ENCODE measurements at places on chromosomes 4 and X.

GRCh38 chr4:1705732-1706131 lies 6.4 kb downstream of the SLBP start:
- DNase-seq = no peak

- no peak for DNase-seq
Measured at GRCh38 chr4:6999172-7000086, 43.7 kb upstream of the TADA2B start.

- no peak for DNase-seq
Measured at GRCh38 chr4:86380181-86380724, 20.4 kb upstream of the MAPK10 start.

DNA sequence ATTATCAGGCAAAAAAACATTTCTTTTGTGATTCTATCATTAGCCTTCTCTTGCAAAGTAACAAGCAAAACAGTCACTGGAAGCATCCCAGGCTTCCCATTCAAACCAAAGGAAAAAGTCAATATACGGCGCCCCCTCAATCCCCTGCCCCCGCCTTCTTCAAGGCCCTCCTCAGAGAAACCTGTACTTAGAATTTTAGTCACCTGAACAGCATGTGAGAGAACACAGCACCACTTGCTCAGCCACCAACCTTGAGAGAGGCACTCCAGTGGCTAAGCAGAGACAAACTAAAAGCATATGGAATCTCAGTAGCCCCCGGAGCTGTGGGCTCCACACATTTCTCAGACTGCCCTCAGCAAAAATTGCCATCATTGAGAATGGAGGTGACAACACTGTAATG lies 25.2 kb downstream of the LEF1 start:
- DNase-seq = no peak

DNA sequence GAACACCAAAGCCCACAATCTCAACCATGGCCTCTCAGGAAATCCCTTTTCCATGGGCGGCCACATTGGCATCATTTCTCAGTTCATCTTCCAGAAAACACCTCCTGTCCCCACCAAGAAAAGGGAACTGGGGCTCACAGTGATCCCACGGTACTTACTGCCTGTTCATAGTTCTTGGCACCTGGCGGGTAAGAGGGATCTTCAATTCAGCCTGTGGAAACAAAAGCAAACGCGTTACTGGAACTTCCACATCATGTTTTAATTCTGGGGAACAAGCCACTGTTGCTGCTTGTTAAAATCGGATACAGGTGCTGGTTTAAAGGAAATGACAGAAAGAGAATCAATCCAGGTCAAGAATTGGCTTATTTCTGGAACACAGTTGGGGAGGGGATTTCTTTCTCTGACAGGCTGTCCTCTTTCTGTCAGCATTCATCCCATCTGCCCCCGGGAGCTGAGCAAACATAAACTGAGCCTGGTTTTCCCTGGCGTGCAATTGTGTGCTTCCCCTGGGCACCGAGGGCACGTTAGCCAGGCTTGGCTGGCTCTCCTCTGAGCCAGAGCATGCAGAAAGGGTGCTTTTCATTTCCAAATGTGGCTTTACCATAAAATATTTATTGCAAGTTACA lies 16.8 kb downstream of the CLNK start:
- no peak for DNase-seq

DNA sequence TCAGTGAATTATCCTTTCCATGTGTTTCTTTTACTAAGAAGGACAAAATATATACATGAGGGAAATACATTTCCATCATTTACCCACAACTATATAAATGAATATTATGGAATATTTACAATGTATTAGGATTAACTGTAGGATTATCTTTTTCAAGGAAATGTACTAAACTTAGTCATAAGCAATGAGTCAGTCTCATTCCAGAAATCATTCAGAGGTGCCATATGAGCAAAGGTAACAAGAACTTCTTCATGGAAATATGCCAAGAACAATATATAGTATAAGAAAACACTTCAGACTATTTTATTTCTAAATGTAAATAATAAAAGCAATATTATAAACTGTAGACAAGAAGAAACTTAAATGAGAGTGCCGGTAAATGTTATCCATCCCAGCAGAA lies 67.1 kb downstream of the USP38 start:
- DNase-seq = no peak
